ENCODE measurements at places on chromosomes 7 and 10.

DNA sequence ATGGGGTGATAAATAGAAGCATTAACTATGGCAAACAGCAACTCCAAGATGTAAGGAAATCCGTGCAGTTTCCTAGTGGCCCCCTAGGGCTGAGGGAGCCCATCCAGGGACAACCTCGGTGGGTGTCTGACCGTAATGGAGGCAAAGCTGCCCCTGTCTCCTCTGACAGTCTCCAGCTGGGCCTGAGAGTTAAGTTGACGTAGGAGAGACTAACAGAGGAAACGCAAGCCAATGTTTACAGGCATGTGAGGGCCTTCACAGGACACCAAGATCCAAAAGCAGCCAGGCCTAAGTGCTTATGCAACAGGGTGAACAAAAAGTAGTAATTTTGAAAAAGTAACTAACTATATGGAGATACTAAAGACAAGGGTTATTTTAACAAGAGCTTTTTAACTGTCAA is 330.0 kb upstream of the C7orf33 start:
- no peak for DNase-seq

DNA sequence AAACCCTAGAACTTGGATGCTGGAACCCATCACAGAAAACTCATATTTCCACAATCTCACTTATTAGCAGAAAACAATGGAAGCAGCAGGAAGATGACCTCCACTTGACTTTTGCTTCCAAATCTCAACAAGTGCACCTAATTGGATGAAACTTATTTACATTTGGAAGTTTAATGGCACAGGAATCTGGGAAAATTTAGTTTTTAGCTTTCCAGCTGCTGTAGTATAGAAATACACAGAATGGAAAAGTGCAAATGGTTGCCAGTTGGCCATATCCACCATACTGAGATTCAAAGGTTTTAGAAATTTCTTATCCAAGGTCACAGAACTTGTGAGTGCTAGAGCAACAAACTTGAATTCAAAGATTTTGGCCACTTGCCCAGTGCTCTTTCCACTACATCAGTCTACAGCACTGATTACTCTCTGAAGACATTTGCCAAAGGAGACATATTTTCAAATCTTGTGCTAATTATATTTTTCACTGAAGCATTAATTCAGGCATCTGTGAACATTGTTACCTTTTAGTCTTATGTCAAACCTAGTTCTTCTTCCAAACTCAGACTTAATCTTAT is 9.3 kb upstream of the AHR start:
- no peak for DNase-seq

DNA sequence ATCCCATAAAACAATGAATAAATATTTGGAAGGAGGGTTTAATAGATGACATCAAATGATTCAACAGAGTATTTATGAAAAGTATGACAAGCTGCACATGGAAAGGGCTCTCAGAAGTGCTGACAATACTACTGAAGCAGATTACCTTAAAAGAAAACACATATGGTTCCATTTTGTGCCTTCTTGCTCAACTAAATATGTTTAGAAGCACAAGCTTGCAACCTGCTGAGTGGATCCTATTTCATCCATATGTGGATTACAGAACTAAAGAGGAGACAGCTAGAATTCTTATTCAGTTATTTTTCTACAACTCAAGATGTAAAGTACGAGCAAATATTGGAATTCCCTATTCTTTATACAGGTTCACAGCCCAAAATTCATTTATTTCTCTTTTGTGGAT is 340.6 kb downstream of the TFEC start:
- DNase-seq: no peak

DNA sequence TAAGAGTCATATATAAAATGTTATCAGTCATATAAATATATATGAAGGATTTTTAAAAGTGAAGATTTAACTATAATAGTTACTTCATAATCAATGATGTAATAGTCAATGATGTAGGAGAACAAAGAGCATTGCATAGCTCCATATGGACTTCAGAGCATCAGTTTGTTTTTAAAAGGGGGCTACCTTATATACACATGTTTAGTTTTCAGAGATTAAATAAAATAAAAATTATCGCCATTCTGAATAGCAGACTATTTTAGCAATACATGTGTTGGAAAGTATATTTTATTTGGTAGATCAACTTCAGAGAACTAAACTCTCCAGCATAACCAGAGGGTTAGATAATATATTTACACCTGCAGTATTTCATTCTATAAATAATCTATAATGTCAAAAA is 29.1 kb upstream of the EPC1 start:
- no peak for DNase-seq

DNA sequence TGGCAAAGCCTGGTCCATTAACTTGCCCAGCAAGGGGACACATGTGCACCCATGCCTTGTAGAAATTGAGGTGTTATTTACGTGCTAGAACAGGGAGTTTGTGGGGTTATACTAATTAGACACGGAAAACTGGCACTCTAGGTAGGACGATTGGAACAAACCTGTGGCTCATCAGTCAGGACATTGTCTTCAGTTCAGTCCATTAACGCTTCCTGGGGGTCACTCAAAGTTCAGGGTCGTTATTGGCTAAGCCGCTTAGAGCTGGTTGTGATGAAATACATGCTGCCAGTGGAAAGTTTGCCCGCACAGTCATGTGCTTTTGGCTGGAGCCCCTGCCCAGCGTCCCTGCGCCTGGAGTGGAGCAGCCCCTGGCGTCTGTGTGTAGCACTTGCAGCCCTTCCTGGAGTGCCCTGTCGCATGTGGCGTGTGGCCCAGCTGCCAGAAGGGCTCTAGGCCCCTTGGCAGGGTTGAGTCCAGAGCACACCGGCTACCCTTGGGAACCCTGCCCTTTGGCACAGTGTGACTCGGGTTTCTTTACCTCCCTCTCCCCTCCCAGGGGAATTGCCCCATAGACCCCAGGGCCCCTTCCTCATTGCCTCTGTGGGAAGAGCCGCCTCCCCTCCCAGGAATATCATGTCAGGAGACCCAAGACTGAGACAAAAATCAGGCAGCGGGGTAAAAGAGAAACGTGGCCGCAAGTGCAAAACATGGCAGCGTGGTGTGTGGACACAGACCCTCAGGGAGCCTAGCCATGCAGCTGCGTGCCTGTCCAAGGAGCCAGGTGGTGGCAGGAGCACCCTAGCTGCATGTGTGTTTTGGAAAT is 9.8 kb downstream of the ZNF775 start:
- DNase-seq: no peak

DNA sequence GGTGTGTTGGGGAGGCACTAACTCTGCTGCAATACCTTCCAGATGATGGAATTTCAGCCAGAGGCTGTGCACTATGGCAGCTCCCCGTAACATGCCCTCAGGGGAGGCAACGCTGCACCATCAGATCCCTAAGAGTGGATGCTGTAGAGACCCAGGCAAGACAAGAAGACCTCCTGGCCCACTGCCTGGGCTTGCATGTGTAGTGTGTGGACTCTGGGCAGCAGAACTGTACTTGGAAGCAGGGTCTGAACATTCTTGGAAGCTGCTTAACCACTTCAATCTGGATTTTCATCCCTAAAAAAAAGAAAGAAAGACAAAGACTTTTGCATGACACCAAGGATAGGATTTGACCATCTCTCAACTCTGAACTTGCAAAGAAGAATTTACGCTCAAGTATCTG is 297.5 kb upstream of the NRP1 start:
- DNase-seq: no peak

DNA sequence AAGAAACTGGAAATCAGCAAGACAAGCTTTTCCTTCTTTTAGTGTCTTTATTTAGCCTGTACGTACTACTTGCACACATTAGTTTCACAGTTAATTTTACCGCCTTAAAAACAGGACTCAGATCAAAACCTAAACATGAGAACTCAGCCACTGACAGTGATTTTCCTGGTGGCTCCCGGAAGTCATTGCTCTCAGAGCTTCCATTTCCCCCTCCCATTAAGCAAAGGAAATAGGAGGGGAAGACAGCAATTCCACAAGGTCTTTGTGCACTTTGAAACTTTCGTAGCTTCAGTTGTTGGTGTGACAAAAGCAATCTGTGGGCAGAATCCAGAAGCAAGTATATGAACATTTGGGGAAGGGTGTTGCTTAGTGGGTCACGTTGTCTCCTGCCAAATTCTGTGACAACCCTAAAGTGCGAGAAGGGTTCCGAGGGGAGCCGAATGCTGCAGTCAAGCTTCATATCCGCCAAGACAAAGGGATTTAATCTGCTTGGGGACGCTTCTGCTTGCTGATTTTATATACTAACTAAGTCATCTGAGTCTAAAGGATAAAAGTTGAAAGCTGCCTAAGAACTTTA is 30.4 kb downstream of the FAM53B start:
- no peak for DNase-seq

- no peak for DNase-seq
Measured at GRCh38 chr7:57579454-57579853, 129.5 kb downstream of the ZNF716 start.

GRCh38 chr7:40219917-40220316 is 85.1 kb downstream of the SUGCT start:
- no peak for DNase-seq

DNA sequence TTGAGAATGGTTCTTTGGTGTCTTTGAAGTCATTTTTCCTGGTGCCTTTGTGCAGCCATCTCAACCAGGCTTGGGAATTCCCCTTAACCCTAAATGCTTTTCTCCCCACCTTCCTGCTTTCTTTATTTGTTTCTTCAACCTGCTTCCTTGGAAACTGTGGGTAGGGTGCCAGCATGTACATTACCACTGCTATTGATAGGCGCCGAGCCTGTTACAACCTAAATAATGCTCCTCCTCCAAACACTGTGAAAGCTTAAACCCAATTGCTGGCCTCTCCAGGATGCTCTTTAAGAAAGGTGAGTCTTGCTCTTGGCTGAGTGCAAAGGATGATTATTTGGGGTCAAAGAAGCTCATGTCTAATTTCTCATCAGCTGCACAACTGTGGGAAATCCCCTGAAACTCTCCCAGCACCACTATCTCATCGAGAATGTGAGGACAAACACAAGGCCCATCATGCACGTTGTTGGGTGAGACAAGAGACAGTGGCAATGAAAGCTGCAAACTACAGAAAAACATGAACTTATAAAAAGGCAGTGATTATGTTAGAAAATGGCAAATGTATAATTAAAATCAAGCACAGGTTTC is 285.5 kb upstream of the IGFBP3 start:
- no peak for DNase-seq

DNA sequence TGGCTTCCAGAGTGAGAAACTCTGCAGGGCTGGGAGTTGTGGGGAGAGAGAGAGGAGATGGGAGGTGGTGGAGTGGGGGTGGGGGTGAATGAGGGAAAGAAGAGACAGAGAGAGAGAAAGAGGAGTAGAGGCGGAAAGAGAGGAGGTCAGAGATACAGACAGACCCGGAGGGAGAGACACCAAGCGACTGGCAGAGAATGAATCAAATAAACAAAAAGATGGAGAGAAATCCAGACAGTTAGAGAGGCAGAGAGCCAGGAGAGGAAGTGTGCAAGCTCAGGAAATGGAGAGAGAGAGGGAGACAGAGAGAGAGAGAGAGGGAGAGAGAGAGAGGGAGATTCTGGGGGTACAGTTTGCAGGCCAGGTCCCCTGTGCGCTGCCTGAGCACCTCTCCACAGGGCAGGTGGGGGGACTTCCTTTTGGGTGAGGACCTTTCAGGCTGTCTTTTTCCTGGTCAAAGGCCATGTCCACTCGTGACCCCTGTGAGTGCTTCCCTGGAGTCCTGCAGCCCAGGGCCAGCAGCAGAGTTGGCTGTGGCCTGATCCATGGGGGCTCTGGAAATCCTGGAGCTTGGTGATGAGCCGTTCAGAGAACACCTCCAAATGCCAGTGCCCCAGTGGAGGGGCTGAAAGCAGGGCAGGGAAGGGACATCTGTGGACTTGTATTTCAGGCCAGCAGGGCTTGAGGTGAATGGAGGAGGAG is 25.0 kb upstream of the PCBD1 start:
- DNase-seq: no peak
